ENCODE measurements at places on chromosomes 5 and 9. TPM values are rescaled to one million over a fixed set of nuclear protein-coding genes. Genes with fewer than 3 reads are reported as not detected.

Gene EIF4E1B
- 0.30 TPM for polyA plus RNA-seq

Gene IFNB1
- not detected for polyA plus RNA-seq

Gene ANKDD1B
- 0.66 TPM for polyA plus RNA-seq

Gene SPATA31E1
- polyA plus RNA-seq = not detected

Gene CCT5
- 62.0 TPM for polyA plus RNA-seq

Gene MAP1B
- 2.7 TPM for polyA plus RNA-seq

Gene CDX1
- polyA plus RNA-seq = not detected

Gene OTULINL
- 4.6 TPM for polyA plus RNA-seq

Gene URM1
- 32.9 TPM for polyA plus RNA-seq

Gene ZBED3
- 6.7 TPM for polyA plus RNA-seq

Gene EQTN
- polyA plus RNA-seq = 0.30 TPM

Gene PLAC8L1
- polyA plus RNA-seq = 0.87 TPM

Gene CCDC180
- 7.2 TPM for polyA plus RNA-seq

Gene PCDHGA5
- 0.40 TPM for polyA plus RNA-seq

Gene DNAJA1
- polyA plus RNA-seq = 48.2 TPM

Gene PDZD2
- polyA plus RNA-seq = 4.5 TPM

Gene SWI5
- 20.2 TPM for polyA plus RNA-seq

Gene FOXD4L4
- polyA plus RNA-seq = 0.08 TPM

Gene ORM2
- polyA plus RNA-seq = 0.34 TPM

Gene PTGDS
- 49.1 TPM for polyA plus RNA-seq

Gene DNLZ
- polyA plus RNA-seq = 14.1 TPM

Gene PCDHB7
- 0.49 TPM for polyA plus RNA-seq

Gene KCNV2
- not detected for polyA plus RNA-seq

Gene HSD17B4
- 133 TPM for polyA plus RNA-seq

Gene NDOR1
- 9.7 TPM for polyA plus RNA-seq

Gene LCN9
- not detected for polyA plus RNA-seq

Gene SLC45A2
- 0.08 TPM for polyA plus RNA-seq

Gene RORB
- 0.11 TPM for polyA plus RNA-seq

Gene MOB3B
- polyA plus RNA-seq = 1.4 TPM

Gene ROR2
- polyA plus RNA-seq = 1.2 TPM

Gene SLC6A18
- 0.14 TPM for polyA plus RNA-seq

Gene MTREX
- polyA plus RNA-seq = 15.3 TPM

Gene AFAP1L1
- 1.7 TPM for polyA plus RNA-seq

Gene DRD1
- polyA plus RNA-seq = 0.21 TPM

Gene ADAMTS2
- 5.7 TPM for polyA plus RNA-seq

Gene SPINK13
- not detected for polyA plus RNA-seq

Gene INSYN2B
- 0.02 TPM for polyA plus RNA-seq

Gene FTMT
- polyA plus RNA-seq = not detected

Gene SEMA5A
- 0.91 TPM for polyA plus RNA-seq

Gene GPRIN1
- polyA plus RNA-seq = 3.2 TPM

Gene SPATA31D4
- 0.04 TPM for polyA plus RNA-seq

Gene PCDHB16
- 1.5 TPM for polyA plus RNA-seq

Gene SLC36A3
- polyA plus RNA-seq = not detected

Gene DOCK8
- polyA plus RNA-seq = 2.9 TPM

Gene CNTFR
- 0.87 TPM for polyA plus RNA-seq

Gene RECK
- 2.0 TPM for polyA plus RNA-seq

Gene GALNT12
- polyA plus RNA-seq = 7.3 TPM

Gene CDC20B
- polyA plus RNA-seq = not detected

Gene EEIG1
- 25.4 TPM for polyA plus RNA-seq

Gene TNC
- polyA plus RNA-seq = 0.31 TPM

Gene F12
- polyA plus RNA-seq = 2.2 TPM

Gene OLFML2A
- 2.3 TPM for polyA plus RNA-seq

All from pancreas (tissue), 10 donors.